ENCODE measurements at places on chromosomes 7 and 10. TPM values are rescaled to one million over a fixed set of nuclear protein-coding genes. Genes with fewer than 3 reads are reported as not detected.

FKBP6 gene
- not detected for total RNA-seq

SIRT1 gene
- total RNA-seq = 21.9 TPM

- DNase-seq = no peak
Observed at GRCh38 chr10:113397047-113397446, 155.8 kb upstream of the HABP2 start.

- DNase-seq = no peak
Observed at GRCh38 chr7:38825721-38826440, 83.1 kb downstream of the VPS41 start.

TSPAN12 gene
- total RNA-seq = not detected

OR6V1 gene
- not detected for total RNA-seq

- DNase-seq = no peak
Observed at GRCh38 chr10:26831936-26832335, 28.8 kb downstream of the ABI1 start.

GRCh38 chr7:107742678-107743566, 1.0 kb upstream of the CBLL1 start:
- no peak for DNase-seq

GRCh38 chr10:11042357-11042756, 24.7 kb downstream of the CELF2 start:
- DNase-seq = no peak

DNA sequence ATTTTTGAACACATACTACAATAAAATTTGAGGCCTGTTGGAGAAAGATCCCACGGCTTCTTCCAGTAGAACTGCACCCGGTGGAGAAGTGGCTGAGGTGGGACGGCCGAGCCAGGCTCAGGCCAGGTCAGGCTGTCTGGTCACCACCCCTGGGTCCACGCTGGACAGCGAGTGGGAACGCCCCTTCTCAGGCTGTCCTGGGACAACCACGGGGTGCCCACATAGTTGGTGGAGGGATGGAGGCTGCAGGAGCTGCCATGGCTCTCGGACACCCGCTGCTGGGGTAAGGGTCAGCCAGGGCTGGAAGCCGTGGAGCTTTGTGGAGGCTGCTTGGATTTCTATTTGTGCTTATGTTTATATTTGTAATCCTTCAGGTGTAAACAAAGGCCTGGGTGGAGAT, 206.5 kb downstream of the DNAJB6 start:
- no peak for DNase-seq

KCNH2 gene
- 0.30 TPM for total RNA-seq

IFIT1B gene
- total RNA-seq = not detected

DNA sequence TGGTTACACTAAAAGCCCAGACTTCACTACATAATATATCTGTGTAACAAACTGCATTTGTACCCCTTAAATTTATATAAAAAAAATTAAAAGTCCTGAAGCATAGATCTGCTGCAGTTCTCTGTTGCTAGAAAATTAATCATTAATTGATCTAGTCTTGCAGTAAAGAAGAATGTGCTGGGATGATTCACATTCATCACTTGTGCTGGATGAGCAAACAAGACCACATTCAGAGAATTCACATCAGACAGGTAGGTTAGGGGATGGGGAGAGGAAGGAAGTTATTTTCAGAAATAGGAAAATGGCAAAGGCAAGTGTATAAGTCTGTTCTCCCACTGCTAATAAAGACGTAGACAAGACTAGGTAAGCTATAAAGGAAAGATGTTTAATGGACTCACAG, 1019.0 kb downstream of the KCNMA1 start:
- DNase-seq = no peak

- DNase-seq = no peak
Observed at GRCh38 chr10:7896297-7896696, 78.0 kb downstream of the TAF3 start.

- no peak for DNase-seq
Observed at GRCh38 chr10:10209167-10209566, 808.5 kb upstream of the CELF2 start.

DNA sequence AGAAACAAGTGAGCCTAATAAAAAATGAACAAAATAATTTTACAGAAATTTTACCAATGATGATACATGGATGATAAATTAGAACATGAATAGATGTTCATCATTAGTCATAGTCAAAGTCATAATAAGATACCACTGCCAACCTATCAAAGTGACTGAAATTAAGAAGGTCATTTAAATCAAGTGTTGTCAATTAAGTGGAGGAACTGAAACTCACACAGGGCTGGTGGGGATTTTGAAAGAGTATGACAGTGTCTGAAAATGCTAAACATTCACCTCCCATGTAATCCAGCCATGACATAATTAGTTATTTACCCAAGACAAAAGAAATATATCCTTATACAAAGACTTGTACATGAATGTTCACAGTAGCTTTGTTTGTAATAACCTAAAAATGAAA, 57.1 kb upstream of the DYNC1I1 start:
- no peak for DNase-seq

- no peak for DNase-seq
Observed at GRCh38 chr10:88038268-88038667, 174.8 kb downstream of the PTEN start.

DNA sequence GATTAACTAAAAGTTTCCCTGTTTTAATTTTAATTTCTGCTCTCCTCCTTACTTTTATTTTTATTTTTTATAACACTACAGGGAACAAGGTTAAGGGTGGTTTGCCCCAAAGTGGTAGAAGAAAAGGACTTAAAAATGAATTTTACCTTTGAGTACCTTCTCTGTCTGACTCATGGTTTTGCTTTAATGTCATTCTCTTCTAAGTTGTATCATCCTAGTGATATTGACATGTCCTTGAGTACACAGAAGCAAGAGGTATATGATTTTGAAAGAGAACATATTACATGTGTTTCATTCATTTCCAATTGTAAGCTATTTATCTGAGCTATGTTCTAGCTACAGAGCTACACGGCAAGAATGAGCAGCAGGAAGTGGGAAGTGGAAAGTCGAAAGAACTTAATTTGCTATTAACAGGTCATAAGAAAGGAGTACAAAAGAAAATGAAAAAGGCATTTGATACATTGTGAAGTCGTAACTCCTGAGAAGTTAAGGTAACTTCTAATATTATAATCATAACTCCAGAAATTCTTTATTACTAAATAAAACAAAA, 112.5 kb downstream of the SEMA3A start:
- DNase-seq = no peak

DNA sequence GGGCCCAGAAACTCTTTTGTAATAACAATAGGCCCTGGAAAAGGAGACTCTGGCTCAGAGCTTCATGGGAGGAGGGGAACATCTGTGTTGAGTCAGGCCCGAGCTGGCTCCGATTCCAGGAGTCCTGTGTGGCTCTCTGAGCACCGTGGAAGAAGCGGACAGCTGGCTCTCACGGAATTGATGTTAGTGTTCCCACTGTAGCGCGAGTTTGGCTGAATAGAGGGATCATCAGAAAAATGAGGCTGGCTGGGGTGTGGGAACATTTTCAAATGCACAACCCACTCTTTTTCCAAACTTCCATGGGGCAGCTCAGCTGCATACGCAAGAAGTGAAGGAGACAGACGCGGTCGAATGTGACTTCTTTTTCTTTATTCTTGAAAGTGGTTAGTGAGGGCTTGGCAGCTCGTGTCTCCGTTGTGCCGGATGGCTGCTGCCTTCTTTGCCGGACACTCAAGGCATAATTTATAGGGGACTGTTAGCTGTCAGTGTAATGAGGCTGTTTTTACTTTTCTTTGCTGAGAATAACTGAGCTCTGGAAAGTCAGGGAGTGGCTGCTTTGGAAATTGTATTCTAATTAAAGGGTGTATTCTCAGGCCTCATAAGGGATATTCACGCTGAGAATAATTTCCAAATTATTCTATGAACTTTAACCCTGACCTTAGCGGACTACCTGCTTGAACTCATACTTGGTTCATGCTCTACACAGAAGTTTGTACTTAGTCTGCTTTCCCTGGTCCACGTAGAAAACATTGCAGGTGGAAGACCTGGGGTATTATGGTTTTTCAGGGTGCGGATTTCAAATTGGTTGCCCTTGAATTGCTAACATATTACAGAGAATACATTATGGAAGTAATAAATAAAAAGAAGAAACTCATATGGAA, 23.1 kb downstream of the MDFIC start:
- DNase-seq = no peak

TUBB8 gene
- total RNA-seq = 0.42 TPM

DNA sequence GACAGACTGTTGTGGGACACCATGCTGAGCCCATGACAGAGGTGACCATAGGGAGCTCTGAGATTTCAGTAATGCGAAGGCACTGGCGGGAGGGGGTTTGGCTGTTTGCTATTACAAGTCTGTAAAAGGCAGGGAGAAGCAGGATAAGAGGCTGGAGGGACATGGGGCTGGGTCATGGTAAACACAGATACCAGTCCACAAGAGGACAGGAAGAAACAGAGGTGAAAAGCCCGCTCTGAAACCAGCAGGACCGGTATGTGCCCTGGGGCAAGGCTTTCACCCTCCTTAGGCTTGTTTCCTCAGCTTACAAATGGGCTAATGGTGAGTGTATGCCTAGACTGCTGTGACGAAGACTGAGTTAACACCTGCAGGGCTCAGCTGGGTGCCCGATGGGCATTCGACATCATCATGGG, 34.1 kb downstream of the ANXA11 start:
- no peak for DNase-seq

CYP2C8 gene
- total RNA-seq = not detected

DNA sequence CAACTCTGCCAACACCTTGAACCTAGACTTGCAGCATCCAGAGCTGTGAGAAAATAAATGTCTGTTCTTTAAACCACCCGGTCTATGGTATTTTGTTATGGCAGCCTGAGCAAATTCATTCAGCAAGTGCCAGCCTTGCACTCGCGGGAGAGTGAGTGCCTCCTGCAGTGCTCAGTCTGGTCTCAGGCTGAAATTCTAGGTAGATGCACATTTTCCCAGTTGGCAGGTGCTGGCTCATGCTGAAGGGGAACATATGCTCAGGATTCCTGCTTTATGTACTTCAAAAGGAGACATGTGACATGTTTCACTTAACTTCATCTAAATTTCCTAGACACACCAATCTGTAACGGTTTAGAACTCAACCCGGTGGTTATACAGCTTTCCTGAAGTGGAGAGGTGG, 170.8 kb downstream of the MGMT start:
- no peak for DNase-seq

PRSS2 gene
- not detected for total RNA-seq

NPC1L1 gene
- total RNA-seq = not detected

Measured in activated CD4-positive, alpha-beta T cell treated with anti-CD3 and anti-CD28 coated beads, Interleukin-2, amount 10 ng/mL, durations not matched to agents 7 days and 5 days (primary cell).